Epithelial cell of esophagus (primary cell): ENCODE measurements at places on chromosomes 1 and 21.
A peak's percentile ranks its signal among the peaks of the same experiment; 100 is the strongest.

DNA sequence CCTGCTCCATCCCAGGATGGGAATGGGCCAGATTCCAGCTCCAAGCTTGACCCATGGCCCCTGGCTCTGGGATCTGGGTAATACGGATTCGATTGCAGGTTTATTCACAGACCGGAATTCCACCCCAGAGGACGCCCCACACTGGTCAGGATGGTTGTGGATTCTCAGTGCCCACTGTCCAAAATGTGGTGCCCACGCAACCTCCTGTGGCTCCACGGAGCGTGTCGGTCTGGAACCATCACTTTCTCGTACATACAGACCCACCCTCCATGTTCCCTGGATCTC, 31.6 kb downstream of the KRTAP10-1 start:
- no peak for DNase-seq

DNA sequence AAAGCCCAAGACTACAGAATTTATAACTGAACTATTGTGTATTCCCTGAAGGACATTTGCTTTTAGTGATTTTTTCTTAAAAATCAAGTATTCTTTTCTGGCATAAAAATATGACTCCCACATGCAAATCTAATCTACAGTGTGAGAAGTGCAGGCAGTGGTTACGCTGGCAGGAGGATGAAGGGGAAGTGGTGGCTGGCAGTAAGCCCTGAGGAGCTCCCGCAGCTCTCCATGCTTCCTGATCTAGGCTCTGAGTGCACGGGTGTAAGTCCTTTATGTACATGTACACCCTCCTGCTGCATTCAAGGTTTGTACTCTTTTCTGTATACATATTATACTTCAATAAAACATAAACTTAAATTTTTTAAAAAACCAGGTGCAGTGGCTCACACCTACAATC, 67.5 kb upstream of the PRDX6 start:
- peak; percentile 25 for DNase-seq

DNA sequence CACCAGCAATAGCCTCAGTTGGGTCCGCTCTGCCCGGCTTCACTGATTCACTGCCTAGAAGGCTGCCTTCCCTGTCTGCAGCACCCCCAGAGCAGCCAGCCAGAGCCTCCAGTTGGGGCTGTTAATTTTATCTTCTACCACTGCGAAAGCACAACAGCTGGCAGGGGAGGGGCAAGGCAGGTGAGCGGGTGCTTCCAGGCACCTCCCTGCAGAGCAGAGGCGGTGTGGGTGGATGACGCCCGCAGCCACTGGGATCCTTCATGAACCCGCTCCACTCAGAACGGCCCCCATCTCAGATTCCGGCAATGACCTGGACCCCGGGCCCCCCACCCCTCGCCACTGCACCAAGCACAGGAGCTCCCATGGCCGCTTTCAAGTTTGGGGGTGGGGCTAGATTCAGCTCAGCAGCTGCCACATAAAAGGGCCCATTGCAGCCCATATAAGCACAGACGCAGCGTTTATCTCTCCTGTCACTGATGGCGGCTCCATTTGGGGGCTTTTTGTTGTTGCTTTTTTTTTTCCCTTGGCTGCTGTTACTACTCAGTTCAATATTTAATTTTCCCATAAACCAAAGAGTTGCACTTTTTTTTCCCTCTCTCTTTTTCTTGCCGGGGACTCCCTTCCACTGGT, 128.0 kb upstream of the KLHDC7A start:
- DNase-seq, result no peak

DNA sequence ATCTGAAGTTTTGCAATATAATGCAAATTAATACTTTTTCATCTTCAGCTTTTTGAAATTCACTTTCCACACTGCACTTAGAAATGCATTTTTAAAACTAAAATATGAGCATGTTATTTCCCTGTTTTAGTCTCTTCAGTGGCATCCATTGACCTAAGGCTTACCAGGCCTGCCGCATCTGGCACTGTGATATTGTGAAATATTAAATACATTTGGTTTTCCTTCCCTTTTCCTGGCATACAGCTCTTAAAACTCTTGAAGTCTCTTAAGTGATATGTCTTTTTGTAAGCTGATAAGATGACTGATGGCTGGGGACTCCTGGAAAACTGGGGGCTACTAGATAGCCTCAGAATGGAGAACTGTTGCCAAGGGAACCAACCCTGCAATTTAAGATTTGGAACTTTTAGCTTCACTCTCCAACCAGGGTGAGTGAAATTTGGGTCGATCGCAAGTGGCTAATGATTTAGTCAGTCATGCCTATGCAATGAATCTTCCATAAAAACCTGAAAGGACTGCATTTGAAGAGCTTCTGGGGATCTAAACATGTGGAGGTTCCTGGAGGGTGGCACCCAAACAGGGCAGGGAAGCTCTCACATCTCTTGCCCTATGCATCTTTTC, 75.5 kb upstream of the PDC start:
- DNase-seq, result no peak

DNA sequence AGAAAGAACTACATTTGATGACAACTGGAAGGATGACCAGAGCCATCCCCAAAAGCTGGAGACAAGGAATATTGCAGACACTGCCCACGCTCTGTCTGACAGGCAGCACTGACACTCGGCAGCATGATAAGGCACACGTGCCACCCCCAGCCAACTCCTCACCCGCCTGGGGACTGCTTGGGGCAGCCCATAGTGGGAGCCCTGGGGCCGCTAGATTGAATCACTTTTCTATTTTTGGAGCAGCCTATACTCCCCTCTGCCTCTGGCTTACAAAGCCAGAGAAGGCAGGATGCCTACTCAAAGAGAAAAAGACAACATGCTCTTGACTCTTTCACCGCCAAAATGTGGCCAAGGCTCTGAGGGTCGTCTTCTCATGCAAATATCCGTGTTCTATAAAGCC, 1.3 kb downstream of the SMG5 start:
- DNase-seq, result peak; percentile 38

- peak; percentile 82 for DNase-seq
Observed at GRCh38 chr1:205294175-205294917, 27.2 kb downstream of the NUAK2 start.

- no peak for DNase-seq
Observed at GRCh38 chr1:147750618-147751217, 9.7 kb downstream of the GJA5 start.

DNA sequence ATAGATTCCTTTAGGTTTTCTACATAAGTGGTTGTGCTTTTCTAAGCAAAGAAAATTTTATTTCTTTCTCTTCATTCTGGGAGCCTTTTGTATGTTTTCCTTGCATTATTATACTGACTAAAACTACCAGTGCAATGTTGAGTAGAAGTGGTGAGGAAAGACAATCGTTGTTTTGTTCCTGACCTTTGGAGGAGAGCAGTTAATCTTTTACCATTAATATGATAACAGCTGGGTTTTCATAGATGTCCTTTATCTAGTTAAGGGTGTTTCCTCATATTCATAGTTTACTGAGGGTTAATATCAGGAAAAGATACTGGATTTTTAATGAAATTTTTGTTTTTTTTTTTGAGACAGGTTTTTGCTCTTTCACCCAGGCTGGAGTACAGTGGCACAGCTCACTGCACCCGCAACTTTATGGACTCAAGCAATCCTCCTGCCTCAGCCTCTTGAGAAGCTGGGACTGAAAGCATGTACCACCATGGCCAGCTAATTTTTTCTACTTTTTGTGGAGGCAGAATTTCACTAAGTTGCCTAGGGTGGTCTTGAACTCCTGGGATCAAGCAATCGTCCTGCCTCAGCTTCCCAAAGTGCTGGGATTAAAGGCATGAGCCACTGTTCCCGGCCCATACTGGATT, 9.0 kb upstream of the KCTD3 start:
- no peak for DNase-seq

GRCh38 chr1:32377541-32378220, 15.3 kb downstream of the TSSK3 start:
- DNase-seq, result peak; percentile 69

DNA sequence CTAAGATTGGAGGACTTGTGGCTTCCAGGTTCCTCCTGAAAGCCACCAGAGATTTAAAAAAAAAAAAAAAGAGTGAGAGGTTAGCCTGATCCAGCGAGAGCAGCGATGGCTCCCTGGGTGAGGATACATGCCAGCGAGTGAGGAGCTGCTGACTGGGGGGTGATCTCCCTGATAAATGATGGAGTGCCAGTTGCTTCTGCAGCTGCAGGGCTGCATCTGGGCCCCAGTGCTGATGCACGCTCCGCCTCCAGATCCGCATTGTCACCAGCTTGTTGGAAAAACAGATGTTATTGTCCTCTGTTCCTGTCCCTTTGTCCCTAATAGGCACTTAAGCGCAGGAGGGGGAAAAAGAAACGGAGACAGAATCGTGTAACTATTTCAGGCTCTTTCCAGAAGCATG, 28.6 kb downstream of the UBIAD1 start:
- DNase-seq, result no peak

DNA sequence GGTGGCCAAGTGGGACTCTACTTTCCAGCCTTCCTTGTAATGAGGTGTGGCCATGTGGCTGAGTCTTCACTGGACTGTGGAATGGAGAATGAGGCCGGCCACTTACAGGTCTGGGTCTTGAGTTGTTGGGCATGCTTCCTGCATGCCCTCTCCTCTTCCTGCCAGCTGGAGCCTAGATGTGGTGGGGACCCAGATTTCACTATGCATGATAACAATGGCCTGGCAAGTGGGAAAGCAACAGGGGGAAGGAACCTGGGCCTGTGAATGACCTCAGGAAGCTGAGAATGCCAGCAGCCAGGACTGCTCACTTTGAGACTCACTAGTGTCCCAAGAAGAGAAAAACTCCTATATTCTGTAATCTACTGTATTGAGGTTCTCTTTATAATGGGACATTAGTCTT, 8.5 kb upstream of the SLC26A9 start:
- DNase-seq, result no peak

DNA sequence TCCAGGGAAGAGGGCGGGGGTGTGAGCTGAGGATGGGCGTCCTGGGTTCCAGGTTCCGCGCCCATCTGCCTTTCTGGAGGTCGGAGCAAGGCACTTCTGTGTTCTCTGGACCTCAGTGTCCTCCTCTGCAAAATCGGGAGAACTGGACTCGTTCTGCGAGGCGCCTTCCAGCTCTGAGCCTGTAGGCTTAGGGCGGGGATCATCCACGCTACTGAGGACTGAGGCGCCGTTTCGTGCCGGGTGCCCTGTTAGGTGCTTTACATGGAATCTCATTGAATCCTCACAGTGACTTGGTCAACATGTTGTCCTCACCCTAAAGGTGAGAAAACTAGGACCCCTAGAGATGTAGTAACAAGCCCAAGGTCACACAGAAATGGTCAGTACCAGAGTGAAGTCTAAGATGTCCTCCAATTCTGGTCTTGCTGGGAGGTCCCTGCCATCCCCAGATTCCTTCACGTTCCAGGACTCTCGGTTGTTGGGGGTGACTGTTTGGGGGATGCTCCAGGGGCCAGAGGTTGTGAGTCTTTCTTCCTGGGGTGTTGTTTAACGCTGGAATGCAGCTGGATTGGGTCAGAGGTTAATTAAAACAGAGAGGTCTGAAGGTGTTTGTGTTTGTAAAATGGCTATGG, 677 bp downstream of the PRKAA2 start:
- DNase-seq, result peak; percentile 13

GRCh38 chr1:230867903-230868735, at the start of gene C1orf198:
Gene C1orf198, minus strand, starts transcription at chr1:230868521. Its CDS starts 9 bp downstream, at chr1:230868512.
- peak; percentile 56 for DNase-seq

DNA sequence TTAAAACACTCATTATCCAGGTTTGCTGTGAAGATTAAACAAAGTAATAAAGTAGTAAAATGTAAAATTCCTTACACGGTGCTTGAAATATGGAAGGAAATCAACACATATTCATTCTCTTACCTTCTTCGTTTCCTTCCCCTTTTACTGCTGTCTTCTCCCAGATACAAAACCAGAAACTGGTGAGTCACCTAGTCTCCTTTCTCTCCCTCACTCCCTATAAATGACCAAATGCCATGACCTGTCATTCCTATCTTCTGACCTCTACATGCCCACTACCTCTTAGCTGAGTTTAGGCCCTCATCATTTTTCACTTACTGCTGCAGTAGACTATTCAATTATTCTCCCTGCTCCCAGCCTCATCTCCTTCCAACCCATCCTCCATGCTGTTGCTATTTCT, 4.3 kb upstream of the NR1I3 start:
- no peak for DNase-seq

GRCh38 chr1:202697038-202697437, 13.2 kb downstream of the SYT2 start:
- DNase-seq, result no peak

- DNase-seq, result peak; percentile 85
Observed at GRCh38 chr1:17059391-17060305, 5.8 kb upstream of the SDHB start.

DNA sequence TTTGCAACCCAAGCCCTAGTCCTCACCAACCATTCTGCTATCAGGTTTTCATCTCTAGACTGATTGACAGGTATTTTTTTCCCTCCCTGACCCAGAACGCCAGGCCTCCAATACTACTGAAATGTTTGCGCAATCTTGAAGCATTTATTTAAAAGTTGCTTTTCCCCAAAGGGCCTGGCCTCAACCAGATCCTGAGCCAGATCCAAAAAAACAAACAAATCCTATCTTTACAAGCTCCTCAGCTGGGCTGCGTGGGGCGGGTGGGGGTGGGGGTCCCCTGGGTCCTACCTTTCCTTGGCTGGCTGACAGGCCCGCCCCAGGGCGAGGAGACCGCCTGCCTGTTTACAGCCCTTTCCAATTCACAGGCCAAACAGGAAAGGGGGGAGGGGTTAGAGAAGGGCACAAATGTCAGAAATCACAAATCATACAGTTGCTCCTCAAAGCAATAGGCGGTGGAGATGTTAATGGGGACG, 98.8 kb downstream of the FOXD2 start:
- no peak for DNase-seq

DNA sequence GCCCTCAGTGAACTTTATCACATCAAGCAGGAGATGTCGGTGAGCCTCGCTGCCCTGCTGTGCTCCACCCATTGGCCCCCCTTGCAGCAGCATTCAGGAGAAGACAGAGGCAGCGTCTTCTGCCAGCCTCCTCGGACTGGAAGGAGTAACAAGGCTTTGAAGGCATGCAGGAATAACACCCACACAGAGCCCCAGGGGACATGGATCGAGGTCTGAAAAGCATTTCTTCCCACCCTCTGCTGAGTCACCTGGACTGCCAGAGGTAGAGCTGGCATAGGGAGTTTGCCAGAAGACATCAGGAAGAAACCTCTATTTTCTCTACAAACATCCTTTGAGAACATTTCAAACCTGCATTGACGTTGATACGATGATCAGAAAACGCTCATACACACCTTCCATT, 42.9 kb downstream of the COL18A1 start:
- DNase-seq, result peak; percentile 84

DNA sequence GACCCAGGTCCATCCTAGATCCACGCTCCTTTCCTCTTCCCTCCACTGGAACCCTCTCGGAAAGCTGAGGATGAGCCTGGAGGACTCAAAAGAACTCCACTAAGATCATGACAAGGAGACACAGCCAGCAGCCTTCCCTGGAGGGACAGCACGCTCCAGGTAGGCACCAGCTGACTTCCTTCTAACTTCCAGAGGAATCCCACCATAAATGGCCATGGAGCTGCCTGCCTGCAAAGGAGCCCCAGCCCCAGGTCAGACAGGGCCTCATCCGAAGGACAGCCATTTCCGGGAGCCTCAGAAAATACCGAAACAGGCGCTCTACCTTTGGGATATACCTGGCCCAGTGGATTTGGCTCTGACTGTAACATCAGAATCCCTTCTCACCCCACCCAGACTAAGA, 4.1 kb downstream of the SH3BP5L start:
- DNase-seq, result no peak
